ENCODE measurements at places on chromosomes 12 and 14.

DNA sequence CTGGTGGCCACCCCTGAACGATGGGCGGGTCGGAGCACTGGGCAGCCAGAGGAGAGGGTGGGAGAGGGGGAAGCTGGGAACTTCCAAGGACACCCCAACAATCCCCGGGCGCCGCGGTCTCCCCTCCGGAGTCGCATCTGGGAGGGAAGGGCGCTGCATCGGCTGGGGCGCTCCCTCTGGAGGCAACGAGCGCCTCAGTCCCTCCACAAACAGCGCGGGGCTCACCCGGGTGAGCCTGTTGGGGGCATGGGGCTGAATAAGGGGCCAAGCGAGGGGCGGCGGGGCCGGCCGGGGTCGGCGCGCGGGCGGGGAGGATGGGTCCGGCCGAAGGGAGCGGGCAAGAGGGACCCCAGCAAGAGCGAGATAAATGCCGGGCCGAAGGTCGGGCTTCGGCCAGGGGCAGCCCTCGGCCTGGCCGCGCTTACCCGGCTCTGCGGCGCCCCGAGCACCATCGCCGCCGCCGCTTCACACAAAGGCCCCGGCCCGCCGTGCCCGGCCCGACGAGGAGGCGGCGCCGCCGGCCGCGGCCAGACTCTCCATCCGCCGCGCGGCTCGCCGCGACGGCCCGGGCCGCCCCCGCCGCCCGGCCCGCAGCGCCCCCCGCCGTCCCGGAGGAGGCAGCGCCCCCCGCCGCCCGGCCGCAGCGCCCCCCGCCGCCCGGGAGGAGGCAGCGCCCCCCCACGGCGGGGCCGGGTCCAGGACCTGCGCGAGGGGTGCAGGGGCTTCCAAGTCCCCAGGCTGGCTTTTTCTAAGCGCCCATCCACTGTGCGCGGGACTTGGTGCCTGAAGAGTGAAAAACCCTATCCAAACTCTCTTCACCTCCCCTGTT lies at the start of gene ZBTB39:
Gene ZBTB39 (minus strand): TSS at position 567 of the 829 bp plus-strand sequence. CDS start 1,629 bp downstream, outside the sequence.
- DNase-seq, result peak; percentile 71

GRCh38 chr12:53218551-53219291 lies 11.7 kb upstream of the ITGB7 start:
- DNase-seq, result no peak

DNA sequence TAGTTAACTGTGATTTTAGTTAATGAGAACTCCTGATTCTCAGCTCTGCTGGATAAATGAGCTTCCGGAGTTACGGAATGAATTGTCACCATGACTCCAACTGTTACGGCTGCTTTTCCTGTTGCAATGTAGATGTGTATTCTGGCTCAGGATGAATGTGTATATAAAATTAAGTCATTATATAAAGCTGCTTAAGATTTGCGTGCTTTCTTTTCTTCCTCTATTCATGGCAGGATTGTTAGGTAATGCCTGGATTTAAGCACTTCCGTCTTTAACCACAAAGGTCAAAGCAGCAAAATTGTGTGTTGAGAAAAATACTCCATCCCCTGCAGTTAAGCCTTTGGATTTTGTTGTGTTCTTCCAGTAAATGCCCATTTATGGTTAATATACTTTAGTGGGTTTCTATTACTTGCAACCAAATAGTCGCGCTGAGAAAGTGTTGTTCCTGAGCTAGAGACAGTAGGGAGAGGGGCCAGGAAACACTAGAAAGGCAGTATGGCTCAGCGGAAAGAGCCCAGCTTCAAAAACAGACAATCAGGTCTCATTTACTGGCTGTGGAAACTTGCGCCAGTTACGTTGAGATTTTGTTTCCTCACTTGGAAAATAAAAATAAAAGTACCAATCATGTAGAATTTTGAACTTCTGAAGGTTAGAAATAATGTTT lies 9.4 kb upstream of the CCDC175 start:
- peak; percentile 63 for DNase-seq

GRCh38 chr14:55693904-55694303 lies 113.9 kb downstream of the KTN1 start:
- no peak for DNase-seq

DNA sequence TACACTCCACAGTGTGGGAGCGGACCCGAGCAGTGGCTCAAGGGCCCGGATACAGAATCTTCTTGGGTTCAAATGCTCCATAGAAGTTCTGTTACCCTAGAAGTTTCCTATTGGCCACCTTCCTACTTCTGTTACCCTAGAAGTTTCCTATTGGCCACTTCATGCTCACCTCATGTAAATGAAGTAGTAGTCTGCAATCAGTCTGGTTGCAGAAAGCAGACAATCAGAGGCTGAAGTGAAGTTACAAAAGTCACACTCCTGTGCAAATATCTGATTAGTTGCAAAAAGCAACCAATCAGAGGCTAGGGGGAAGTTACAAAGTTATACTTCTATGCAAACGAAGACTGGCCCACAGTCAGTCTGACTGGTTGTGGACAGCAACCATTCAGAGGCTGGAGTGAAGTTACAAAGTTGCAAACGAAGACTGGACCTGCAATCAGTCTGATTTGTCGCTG lies 77.8 kb upstream of the CPNE8 start:
- DNase-seq, result peak; percentile 3

DNA sequence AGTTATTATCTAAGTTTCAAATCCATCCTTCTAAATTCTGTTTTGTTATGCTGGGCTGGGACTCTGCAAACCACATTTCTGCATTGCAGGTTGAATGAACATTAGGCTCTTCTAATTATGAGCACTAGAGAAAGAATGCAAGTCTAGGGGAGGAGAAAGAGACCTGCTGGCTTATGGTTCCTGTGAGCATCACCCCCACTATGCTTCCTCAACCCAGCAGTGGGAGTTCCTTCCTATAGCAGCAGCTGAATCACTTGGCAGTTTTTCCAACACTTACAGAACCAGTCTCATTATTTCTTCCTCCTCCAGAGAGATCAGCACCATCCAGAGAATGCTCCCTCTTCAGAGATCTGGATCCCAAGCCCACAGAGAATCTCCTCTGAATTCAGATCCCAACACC lies 297.7 kb upstream of the CLEC14A start:
- peak; percentile 85 for DNase-seq

GRCh38 chr12:45575417-45575816 lies 154.1 kb upstream of the ARID2 start:
- DNase-seq, result no peak

DNA sequence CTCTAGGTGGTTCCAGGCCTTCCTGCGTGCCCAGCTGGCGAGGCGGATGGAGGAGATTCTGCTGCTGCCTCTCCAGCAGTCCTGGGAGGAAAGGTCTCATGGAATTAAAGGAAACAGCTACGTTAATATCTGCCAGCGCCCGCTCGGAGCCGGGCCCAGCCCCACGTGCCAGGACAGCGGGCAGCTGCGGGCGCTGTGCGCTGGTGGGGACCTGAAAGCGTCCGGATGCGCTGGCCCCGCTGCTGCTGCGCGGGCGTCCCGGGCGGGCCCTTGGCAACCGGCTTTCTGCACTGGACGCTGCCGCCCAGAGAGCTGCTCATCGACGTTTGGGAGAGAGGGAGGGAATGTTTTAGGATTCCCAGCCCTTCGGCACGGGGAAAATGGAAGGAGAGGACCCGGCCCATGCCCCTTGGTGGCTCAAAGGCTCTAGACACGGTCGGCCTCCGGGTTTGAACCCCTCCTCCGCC lies 8.6 kb upstream of the DYNC1H1 start:
- DNase-seq, result no peak

DNA sequence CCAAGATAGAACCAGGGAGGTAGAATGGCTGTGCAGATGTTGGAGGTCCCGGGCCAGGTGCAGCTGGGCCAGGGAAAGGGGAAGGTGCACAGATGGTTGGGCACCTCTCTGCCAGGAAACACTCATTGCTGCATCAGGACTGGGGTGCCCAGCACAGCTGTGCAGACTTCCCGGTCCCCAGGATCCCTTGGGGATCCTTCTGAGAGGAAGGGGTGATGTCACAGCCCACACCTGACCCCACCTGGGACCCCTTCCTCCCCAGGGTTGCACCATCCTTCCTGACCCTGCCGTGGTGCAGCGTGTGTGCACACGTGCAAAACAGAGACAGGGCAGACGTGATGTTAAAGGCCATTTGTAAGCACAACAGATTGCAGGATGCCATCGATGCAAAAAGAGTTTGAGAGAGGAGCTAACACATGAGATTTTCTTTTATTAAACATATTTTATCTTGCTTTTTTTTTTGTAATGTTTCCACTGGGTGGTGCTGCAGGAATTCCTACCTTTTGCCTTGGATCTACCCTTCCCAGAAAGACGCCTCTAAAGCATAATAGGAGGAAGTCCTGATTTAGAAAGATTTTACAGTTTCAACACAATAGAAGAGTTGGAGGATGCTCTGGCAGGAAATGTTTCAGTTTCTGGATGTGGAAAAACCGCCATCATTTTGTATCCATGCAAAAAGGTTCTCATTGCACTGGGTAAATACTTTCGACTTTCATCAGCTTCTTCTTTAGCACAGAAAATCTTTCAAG lies 14.8 kb downstream of the ELK3 start:
- DNase-seq, result no peak

DNA sequence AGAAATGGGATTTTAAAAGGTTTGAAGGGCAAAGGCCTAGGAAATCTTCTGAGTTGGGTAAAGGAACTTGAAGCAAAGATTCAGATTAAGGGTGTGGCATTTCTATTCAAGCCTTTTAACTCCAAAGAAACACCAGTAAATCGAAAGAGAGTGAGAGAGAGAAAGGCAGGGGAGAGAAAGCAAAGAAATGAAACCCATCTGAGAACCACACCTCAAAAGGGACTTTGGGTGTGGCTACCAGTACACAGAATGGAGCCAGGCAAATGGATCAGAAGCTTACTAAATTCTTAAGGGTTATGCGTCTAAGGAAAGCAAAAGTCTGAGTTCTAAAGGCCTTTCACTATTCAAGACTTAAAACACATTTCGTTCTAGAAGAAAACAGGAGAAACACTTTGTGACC lies 277.4 kb downstream of the BCL11B start:
- DNase-seq, result no peak
